ENCODE measurements at places on chromosomes 3 and 15. TPM values are rescaled to one million over a fixed set of nuclear protein-coding genes. Genes with fewer than 3 reads are reported as not detected.

The ACTL6A gene
- total RNA-seq: 48.6 TPM

The ELL3 gene
- total RNA-seq: 10.1 TPM

The TUSC7 gene
- total RNA-seq: not detected

DNA sequence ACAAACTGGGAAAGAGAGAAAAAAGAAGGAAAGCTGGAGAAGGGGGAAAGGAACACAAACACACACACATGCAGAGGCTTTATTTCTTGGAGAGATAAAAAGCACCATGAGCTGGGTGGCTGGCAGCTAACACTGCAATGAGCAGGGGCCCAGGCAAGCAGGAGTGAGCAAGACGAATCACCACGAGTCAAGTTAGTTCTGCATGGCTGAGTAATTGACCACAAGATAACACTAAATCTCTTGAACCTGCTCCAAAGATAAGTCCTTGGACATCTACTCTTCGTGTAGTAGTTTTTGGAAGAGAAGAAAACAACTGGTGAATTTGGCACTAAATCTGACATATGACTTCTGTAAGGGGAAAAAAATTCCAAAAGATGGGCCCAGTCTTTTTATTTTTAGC lies 100.9 kb downstream of the MYO5A start:
- DNase-seq: peak; percentile 95
- H3K27ac ChIP-seq: no peak overlapping the region
- no peaks in the 10 kb centered on the region for H3K36me3 ChIP-seq
- H3K4me1 ChIP-seq: no peaks in the 10 kb centered on the region
- H3K4me3 ChIP-seq: no peak overlapping the region
- no peaks in the 10 kb centered on the region for H3K27me3 ChIP-seq

GRCh38 chr3:81872566-81872965 lies 111.1 kb upstream of the GBE1 start:
- no peaks in the 10 kb centered on the region for H3K36me3 ChIP-seq
- no peak overlapping the region for H3K4me3 ChIP-seq
- H3K27ac ChIP-seq: no peak overlapping the region
- DNase-seq: no peak
- H3K4me1 ChIP-seq: no peaks in the 10 kb centered on the region

DNA sequence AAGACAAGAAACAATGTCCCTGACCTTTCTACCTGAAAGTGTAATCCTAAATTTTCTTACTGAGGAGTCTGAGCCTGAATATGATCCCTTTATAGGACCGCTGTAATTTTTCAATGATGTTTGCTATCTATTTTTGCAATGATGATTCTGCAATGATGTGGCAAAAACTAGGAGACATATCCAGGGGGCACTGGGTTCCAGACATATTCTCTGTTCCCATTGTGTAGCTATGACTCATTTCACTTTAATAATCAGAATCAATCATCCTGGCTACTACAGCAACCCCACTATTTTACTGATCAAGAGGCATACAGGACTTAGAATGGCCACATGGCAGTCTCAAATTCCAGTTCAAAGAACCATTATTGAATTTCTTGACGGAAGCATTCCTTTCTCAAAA lies 85.9 kb downstream of the AQR start:
- no peaks in the 10 kb centered on the region for H3K27me3 ChIP-seq
- H3K4me1 ChIP-seq: no peaks in the 10 kb centered on the region
- H3K36me3 ChIP-seq: no peaks in the 10 kb centered on the region
- no peak overlapping the region for H3K27ac ChIP-seq
- H3K4me3 ChIP-seq: no peak overlapping the region

DNA sequence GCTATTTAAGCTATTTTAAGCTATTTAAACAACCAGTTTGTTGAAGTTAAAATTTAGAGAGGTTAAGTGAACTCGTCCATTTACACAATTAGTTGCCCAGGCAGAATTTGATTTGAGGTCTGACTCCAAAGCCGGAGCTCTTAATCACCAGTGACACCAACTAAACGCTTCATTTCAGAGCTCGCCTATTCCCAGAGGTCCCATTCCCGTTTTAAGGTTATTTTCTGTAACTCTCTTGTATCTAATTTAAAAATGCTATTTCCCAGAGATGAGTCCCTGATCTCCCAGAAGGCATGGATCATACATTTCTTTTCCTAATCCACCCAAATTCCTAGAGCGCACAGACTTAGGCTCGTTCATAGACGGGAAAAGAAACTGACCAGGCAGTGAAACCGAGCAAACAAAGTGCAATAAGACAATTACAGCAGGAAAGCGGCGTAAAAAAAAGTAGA lies 904 bp upstream of the MCTP2 start:
- peak overlapping the region; percentile 53 for H3K27ac ChIP-seq
- DNase-seq: no peak
- peak overlapping the region; percentile 69 for H3K4me3 ChIP-seq
- H3K4me1 ChIP-seq: no peaks in the 10 kb centered on the region
- H3K36me3 ChIP-seq: no peaks in the 10 kb centered on the region
- H3K27me3 ChIP-seq: no peaks in the 10 kb centered on the region

DNA sequence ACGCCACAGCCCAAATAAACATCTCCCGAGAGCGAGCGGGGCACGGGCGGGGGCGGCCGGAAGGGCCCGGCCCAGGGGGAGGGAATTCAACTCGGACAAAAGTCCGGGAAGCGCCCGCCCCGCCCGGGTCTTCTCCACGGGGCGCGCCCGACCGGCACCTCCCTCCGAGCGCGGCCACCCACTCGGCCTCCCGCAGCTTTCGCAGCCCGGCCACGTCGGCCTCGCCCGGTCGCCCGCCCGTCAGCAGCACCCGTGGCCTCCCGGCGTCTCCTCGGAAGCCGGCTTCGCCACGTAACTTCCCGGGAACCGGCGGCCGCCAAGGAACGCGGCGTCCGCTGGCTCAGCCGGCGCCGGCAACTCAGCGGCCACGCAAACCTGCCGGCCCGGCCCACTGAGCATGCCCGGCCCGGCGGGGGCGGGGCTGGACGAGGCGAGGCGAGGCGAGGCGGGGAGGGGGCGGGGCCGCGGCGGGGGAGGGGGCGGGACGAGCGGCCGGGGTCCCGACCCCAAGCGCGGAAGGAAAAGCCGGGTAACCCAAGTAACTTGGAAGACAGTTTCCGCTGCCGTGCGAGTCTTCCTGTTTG lies at the start of gene TJP1:
Gene TJP1 (minus strand): TSS at position 369 of the 584 bp plus-strand sequence. CDS start 440 bp downstream, outside the sequence.
- H3K27ac ChIP-seq: peak within 1 kb of the TSS; percentile 89
- peak within 1 kb of the TSS; percentile 94 for H3K4me3 ChIP-seq
- DNase-seq: peak; percentile 76
- no peaks in the 10 kb centered on the region for H3K36me3 ChIP-seq

DNA sequence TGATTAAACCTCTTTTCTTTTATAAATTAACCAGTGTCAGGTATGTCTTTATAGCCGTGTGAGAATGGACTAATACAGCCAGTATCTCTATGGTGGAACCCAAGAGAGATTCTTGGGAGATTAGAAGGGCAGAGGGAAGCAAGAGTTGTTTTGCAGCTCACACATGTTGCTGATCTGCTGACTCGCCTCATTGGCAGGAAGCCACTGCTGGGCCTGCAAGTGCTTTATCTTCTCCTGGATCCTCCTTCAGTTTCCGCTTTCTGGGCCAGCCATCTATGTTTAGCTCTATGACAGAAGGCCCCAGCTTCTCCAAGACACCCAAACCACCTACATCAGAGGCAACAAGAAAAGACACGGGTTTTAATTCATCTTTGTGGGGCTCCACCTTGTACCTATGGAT lies 23.4 kb upstream of the GALNT15 start:
- H3K4me1 ChIP-seq: no peaks in the 10 kb centered on the region
- H3K36me3 ChIP-seq: no peaks in the 10 kb centered on the region
- H3K27me3 ChIP-seq: no peaks in the 10 kb centered on the region
- H3K4me3 ChIP-seq: no peak overlapping the region
- peak; percentile 89 for DNase-seq

DNA sequence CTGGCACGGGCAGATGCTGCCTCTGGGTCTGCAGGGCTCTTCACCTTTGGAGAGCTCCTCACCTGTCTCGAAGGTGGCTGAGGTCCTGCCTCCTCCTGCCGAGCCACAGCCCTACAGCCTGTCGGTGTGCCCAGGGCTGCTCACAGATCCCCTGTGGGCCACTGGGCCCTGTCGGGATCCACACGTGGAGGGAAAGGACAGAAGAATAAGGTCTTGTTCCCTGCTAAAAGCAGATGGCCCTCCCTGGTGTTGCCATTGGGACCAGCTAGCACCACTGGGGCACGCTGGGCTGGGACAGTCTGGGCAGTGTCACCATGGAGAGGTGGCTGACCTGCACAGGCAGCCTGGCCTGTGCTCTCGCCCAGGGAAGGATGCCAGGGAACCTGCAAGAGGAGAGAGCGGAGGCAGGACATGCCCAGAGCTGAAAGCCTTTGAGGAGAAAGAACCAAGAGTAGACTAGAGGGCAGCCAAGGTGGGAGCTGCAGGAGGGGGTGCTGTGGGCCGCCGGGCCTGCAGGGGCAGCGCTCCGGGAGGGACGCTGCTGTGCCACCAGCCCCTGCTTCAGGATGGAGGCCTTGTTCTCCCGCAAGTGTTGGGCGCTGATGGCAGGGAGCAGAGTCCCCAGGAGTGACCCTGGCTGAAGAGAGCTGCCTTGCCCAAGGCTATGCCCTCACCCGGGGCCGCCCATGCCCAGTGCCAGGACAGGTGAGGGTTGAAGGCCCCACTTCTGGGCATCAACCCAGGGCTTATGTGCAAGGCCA lies 210.2 kb downstream of the XXYLT1 start:
- no peaks in the 10 kb centered on the region for H3K27me3 ChIP-seq
- no peaks in the 10 kb centered on the region for H3K36me3 ChIP-seq
- H3K27ac ChIP-seq: no peak overlapping the region
- DNase-seq: no peak
- no peaks in the 10 kb centered on the region for H3K4me1 ChIP-seq

- DNase-seq: no peak
- peaks cover 3% of the 10 kb centered on the region for H3K4me1 ChIP-seq
- peaks cover 1% of the 10 kb centered on the region for H3K36me3 ChIP-seq
Observed at GRCh38 chr3:179068779-179069530, 2.7 kb downstream of the ZMAT3 start.

DNA sequence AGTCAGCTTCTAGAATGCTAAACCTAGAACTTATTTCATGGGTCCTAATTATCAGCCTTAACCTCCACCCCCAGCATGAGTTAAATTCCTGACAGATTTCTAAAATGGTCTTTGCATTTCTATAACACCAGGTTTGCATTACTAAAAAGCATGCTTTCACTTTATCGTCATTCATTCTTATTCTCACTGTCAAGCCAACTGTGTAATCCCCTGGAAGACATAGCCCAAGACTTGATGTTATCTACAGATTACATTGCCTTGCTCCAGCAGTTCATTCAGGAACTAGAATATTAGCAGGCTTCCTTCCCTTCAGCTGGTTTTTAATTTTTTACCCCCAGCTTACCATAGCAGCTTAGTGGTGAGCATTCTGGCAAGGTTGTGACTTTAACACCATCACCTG lies 184.0 kb downstream of the SLCO3A1 start:
- no peaks in the 10 kb centered on the region for H3K4me1 ChIP-seq
- no peak overlapping the region for H3K27ac ChIP-seq
- DNase-seq: no peak
- H3K27me3 ChIP-seq: no peaks in the 10 kb centered on the region

DNA sequence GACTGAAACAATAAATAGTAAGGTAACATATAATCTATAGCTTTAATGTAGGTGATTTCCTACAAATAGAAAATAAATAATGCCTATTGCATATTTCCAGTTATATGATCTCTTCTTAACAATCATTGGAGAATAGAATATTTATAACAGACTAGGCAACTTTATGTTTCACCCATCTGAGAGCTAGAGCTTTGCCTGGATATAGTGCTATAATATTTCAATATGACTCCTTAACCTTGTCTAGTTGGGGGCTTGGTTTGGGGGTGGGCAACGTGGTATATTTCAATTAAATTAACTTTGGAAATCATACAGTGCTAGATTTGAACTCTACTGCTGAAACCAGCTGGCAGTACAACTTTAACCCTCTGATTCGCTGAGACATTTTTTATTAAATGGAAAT lies 265.2 kb downstream of the CNTN4 start:
- no peak overlapping the region for H3K4me3 ChIP-seq
